ENCODE measurements at places on chromosomes 3 and 15.

- no peak for DNase-seq
These were observed 58.6 kb downstream of the FLNB start for GRCh38 chr3:58066842-58067241.

- no peak for DNase-seq
These were observed 25.0 kb upstream of the SCN10A start for GRCh38 chr3:38840987-38841386.

DNA sequence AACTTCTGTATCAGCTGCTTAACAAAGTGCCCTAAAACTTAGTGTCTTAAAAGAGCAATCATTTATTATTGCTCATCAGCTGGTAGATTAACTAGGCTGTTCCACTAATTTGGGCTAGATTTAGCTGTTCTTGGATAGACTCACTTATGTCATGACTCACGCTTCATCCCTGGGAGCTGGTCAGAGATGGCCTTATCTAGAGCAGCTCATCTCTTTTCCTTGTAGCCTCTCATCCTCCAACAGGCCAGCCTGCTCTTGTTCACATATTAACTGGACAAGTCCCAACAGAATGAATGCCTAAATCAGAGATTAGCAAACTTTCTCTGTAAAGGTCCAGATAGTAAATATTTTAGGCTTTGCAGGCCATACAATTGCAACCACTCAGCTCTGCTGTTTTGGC lies 66.9 kb upstream of the PLAAT1 start:
- DNase-seq: no peak

- DNase-seq: no peak
These were observed 92.8 kb downstream of the CYP19A1 start for GRCh38 chr15:51245628-51246027.

DNA sequence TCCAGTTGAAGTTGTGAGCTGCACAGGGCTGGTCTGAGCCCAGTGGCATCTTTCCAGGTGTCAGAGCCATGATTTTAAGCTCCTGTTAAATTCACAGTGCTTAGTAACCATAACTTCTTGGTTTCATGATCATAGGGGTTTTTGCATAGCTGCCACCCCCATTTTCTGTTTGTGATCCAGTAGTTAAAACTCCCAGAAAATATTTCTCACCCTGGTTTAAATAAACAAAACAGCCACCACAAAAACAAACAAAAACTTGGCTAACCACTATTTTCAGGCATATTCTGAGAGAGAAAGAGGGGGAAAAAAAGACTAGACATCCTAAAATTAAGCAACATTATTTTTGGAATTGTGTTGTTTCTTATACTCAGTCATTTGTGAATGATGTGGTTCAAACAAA lies 175.3 kb downstream of the IGF1R start:
- DNase-seq: no peak

- no peak for DNase-seq
These were observed 21.2 kb downstream of the TFDP2 start for GRCh38 chr3:142127941-142128658.

- no peak for DNase-seq
These were observed 20.0 kb downstream of the GPR15 start for GRCh38 chr3:98551754-98552153.

- DNase-seq: no peak
These were observed 299.5 kb upstream of the KCNMB2 start for GRCh38 chr3:178236555-178237277.

- DNase-seq: no peak
These were observed 81.5 kb upstream of the UBP1 start for GRCh38 chr3:33521736-33522135.

DNA sequence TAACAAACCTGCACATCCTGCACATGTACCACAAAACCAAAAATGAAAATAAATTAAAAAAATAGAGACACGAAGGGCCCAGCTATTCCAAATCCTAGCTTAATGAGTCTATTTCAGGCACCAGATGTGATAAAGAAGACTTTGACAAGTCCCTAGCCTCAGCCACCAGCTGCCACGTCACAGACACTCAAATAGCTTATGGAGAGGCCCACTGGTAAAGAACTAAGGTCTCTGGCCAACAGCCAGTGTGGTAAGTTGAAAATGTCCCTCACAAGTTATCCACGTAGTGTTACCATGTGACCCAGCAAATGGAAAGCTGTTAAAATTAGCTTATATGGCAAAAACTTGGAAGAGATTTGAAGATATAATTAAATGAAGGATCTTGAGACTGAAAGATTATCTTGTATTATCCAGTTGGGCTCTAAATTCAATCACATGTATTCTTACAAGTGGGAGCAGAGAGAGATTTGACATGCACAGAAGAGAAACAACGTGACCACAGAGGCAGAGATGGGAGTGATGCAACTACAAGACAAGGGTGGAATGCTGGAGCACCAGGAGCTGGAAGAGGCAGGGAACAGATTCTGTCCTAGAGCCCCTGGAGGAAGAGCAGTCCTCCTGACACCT lies 10.9 kb downstream of the ACSBG1 start:
- no peak for DNase-seq

GRCh38 chr3:45986303-45986982 lies 9.2 kb downstream of the FYCO1 start:
- no peak for DNase-seq

DNA sequence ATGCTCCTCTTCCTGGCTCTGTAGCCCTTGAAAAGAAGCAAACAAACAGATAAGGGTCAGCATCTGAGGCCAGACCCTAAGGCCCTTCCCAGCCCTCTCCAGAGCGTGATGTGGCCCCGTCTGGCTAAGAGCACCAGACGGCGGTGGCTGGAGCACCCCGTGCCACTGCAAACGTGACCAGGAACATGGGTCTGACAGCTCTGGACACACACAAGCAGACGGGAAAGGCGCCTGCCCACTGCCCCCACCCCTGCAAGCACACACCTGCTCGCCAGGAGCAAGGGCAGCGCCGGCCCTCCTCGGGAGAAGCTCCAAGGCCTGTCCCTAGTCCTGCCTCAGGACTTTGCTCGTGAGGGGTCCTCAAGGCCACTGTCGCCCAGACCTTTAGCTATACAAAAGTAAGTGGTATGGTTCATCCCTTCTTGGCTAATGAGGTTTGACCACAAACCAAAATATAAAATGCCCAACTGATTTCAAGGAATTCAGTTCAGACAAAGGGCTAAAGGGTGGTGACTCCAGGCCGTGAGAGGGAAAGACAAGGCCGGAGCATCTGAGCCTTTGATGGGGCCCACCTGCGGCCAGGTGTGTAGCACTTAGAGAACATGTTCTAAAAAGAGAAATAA lies 90.4 kb downstream of the XXYLT1 start:
- no peak for DNase-seq

DNA sequence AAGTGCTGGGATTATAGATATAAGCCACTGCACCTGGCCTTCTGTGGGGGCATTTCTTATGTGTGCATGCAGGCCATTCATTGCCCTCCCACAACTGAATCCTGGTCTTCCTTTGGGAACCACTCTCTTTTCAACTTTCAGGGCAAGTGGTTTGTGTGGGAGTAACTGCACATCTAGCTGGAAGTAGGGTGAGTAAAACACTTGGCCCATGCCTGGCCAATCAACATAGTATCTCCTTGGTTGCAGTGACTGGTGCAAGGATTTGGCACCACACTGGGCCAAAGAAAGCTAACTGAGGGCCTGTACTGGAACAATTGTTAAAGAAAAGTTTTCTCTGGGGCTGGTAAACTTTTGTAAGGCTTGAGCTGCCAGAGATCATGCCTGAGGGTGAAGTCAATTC lies 189.2 kb upstream of the FEZF2 start:
- no peak for DNase-seq

DNA sequence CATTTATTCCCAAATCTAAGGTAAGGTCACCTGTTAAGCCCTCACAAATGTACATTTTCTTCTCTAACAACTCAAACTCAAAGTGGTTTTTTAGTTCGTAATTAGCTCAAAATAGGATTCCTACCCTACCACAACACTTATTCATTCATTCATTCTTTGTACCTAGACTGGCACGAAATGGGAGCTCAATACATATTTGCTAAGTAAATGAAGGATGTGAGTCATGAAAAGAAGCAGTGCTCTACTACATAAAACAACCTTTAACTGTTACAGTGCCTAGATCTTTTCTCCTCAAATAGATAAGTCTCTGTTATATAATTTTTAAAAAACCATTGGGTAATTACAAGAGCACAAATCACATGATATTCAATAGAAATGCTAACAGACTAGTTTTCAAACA lies 13.1 kb downstream of the RSL24D1 start:
- no peak for DNase-seq

DNA sequence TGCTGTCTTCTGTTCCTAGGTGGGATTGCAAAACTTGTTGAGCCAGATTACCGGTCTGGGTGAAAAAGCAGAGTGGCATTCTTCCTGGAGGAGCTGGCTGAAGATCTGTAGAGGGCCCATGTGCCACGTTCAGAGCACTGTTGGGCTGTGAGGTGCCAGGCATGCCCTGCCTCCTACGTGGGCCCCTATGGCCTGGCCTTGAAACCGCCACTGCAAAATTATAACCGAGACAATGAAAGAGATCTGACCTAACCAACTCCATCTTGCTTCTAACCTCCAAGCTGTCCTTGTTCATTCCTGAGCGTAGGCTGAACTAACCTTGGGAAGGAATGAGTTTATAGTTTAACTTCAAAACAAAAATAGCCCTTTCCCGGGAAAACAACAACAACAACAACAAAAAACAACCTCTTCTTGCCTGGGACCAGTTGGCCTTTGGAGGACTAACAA lies 1.4 kb upstream of the ACAD9 start:
- no peak for DNase-seq

GRCh38 chr3:178536211-178537079 lies at the start of gene KCNMB2:
Gene KCNMB2, plus strand, starts transcription at chr3:178536436.
- DNase-seq: no peak

- no peak for DNase-seq
These were observed 71.7 kb downstream of the DMXL2 start for GRCh38 chr15:51550841-51551240.

DNA sequence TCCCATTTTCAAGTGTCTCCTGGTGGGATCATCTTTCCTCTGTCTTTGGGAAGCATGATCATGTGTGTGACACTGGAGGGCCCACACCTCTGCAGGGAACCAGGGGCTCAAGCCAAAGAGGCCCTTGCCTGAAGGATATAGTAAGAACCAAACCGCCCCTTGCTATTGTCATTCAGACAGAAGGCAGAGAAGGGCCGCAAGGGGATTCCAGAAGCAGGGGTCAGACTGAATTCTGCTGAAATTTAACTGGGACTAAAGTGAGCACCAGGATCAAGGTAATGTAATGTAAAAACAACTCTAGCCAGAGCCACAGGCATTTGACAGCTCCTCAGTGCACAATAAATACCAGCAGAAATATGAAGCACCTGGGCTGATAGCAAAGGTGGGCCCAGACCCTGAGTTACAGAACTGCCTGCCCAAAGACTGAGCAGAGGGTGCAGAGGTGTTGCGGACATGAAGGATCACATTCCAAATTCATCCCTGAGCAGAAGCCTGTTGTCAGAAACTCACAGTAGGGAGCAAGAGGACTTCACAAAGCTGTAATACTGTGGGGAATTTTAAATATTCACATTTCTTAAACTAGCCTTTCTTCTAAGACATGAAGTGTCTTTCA lies 46.0 kb upstream of the RASGRF1 start:
- DNase-seq: no peak

GRCh38 chr3:9032231-9032777 lies 69.0 kb upstream of the RAD18 start:
- DNase-seq: no peak

GRCh38 chr3:183122257-183122932 lies 23.1 kb upstream of the MCCC1 start:
- DNase-seq: no peak

DNA sequence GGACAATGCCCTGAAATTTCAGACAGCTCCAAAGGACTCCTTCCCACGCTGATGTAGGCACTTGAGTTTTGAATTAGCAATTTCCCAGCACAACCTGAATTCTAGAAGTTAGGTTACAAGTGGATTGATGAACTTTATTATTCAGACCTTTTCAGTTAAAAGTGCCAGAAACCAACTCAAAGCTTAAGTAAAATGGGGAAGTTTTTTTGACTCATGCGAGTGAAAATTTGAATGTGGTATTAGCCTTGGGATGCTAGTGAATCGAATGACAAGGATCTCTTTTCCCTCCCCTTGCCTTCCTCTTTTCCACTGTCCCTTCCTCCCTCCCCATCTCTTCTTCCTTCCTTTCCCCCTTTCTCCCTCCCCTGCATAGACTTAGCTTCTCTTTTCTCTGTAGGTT lies 295.1 kb upstream of the PROK2 start:
- no peak for DNase-seq

DNA sequence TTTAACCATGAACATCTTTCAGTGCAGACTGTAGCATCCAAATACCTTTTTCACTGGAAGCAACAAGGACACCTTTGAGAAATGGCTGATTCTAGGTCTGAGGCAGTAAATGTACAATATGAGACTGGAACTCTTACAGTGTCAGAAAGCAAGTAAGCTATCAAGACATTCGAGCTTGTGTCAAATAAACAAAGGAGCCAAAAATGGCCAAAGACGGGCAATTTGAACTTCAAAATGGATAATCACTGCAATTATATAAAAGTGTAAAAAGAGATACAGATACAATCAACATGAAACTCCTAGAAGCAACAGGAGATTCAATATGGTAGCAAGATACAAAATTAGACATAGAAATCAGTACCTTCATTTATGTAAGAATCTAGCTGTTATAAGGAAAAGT lies 138.5 kb upstream of the CCDC54 start:
- no peak for DNase-seq

GRCh38 chr3:125054062-125054448 lies 1.7 kb downstream of the HEG1 start:
- DNase-seq: no peak

- DNase-seq: peak; percentile 60
These were observed 8.9 kb upstream of the MAP3K13 start for GRCh38 chr3:185353823-185354614.

- no peak for DNase-seq
These were observed 72.1 kb downstream of the EPHA3 start for GRCh38 chr3:89179355-89180001.

GRCh38 chr15:92683511-92683834 lies 27.9 kb upstream of the FAM174B start:
- no peak for DNase-seq

- DNase-seq: no peak
These were observed 56.4 kb downstream of the PLD1 start for GRCh38 chr3:171753665-171754408.

GRCh38 chr15:43218908-43219706 lies 1.7 kb downstream of the EPB42 start:
- no peak for DNase-seq

- no peak for DNase-seq
These were observed 35.4 kb downstream of the PRR20G start for GRCh38 chr3:127252446-127252845.

- no peak for DNase-seq
These were observed 33.7 kb upstream of the IGF1R start for GRCh38 chr15:98614681-98615080.

DNA sequence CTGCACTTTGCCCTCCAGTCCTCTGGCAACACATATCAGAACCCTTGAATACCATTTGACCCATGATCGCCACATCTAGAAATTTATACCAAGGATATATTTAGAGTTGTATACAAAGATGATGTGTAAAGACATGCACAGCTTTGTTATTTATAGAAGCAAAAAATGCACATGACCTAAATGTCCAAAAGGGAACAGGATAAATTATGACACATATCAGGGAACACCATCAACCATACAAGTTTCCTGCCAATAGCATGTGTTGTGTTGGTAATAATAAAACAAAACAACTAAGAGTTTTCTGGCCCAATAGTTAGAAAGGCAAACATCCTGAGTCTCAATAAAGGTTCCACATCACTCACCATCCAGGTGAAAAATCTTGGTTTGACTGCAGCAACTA lies 51.5 kb downstream of the AAGAB start:
- DNase-seq: no peak

Data from stimulated activated CD8-positive, alpha-beta memory T cell treated with anti-CD3 and anti-CD28 coated beads, Interleukin-15, amount 100 ng/mL, for 48 hours (primary cell).